ENCODE measurements at places on chromosomes 12 and 14. TPM values are rescaled to one million over a fixed set of nuclear protein-coding genes. Genes with fewer than 3 reads are reported as not detected.

KCNA1 gene
- polyA plus RNA-seq: 0.09 TPM

ZC2HC1C gene
- 0.88 TPM for polyA plus RNA-seq

CDCA4 gene
- polyA plus RNA-seq: 3.5 TPM

SDR9C7 gene
- polyA plus RNA-seq: not detected

TAS2R19 gene
- polyA plus RNA-seq: not detected

INHBC gene
- not detected for polyA plus RNA-seq

DIO3 gene
- 13.5 TPM for polyA plus RNA-seq

SLC10A1 gene
- not detected for polyA plus RNA-seq

ACVRL1 gene
- 61.5 TPM for polyA plus RNA-seq

DDN gene
- 0.12 TPM for polyA plus RNA-seq

TGFB3 gene
- polyA plus RNA-seq: 30.6 TPM

FAM222A gene
- 0.34 TPM for polyA plus RNA-seq

FAM186B gene
- 0.25 TPM for polyA plus RNA-seq

STYK1 gene
- 0.05 TPM for polyA plus RNA-seq

TSPAN19 gene
- not detected for polyA plus RNA-seq

KIF26A gene
- 6.4 TPM for polyA plus RNA-seq

GLT8D2 gene
- 29.4 TPM for polyA plus RNA-seq

OASL gene
- polyA plus RNA-seq: 0.90 TPM

RAD9B gene
- 0.13 TPM for polyA plus RNA-seq

TRPV4 gene
- 0.70 TPM for polyA plus RNA-seq

PTPRO gene
- polyA plus RNA-seq: 0.45 TPM

DLGAP5 gene
- polyA plus RNA-seq: 0.12 TPM
